ENCODE measurements at places on chromosomes 16 and 17. TPM values are rescaled to one million over a fixed set of nuclear protein-coding genes. Genes with fewer than 3 reads are reported as not detected.
A peak's percentile ranks its signal among the peaks of the same experiment; 100 is the strongest.

GRCh38 chr17:82490512-82491195 lies 28.9 kb upstream of the FOXK2 start:
- no peak for DNase-seq
- H3K4me3 ChIP-seq = no peak overlapping the region
- peaks cover 38% of the 10 kb centered on the region for H3K4me1 ChIP-seq
- no peaks in the 10 kb centered on the region for H3K27me3 ChIP-seq
- H3K36me3 ChIP-seq = peaks cover 31% of the 10 kb centered on the region
- no peak overlapping the region for H3K27ac ChIP-seq

The OTOP2 gene
- total RNA-seq = not detected

DNA sequence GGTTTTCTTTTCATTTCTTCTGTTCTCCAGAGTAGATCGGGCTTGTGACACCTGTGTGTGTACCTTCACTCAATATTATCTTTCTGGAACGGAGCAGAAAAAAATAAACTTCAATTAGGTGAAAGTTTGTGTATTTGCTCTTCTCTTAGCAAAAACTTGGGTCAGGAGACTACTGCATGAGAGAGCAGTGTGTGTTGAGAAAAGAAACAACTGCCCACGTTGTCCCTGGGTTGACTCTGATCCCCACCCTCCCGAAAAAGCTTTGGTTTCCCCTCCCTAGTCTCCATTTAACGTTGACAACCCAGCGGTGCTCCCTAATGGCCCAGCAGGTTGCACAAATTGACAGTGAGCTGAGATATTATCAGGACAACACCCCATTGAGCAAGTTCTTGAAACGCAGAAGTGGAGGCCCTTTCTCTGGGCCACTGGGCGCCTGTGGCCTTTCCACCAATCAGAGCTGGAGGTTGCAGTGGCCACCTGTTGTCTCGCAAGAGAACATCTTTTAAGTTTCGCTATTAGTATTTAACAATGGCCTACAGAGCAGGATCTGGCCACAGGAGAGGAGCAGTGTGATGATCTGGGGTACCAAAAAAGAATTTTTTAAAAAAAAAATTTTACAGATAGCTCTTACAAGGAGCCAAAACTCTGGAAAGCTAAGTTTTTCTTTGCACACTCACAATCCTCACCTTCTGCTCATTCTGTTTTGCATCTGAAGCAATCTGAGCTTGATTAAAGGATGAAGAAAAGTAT lies 1.5 kb upstream of the TOX3 start:
- no peak overlapping the region for H3K4me3 ChIP-seq
- no peaks in the 10 kb centered on the region for H3K36me3 ChIP-seq

The P2RX1 gene
- total RNA-seq = 0.55 TPM

DNA sequence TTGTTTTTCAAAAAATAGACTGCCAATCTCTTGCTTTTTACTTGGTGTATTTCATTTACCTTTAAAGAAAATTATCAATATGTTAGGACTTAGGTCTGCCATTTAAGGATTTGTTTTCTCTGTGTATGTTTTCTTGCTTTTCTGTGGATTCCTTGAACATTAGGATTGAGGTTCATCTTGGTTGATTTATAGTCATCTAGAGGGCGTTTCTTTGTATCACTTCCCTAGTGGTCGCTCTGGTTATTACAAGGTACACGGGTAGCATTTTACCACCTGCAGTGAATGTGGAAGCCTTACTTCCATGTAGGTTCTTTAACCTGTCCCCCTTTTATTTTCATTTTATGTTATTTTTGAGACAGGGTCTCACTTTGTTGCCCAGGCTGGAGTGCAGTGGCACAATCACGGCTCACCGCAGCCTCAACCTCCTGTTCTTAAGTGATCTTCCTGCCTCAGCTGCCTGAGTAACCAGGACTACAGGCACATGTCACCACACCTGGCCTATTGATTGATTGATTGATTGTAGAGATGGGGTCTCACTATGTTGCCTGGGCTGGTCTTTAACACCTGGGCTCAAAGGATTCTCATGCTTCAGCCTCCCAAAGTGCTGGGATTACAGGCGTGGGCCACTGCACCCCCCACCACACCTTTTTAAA lies 35.2 kb upstream of the CBX4 start:
- no peak overlapping the region for H3K4me3 ChIP-seq
- peaks cover 68% of the 10 kb centered on the region for H3K27me3 ChIP-seq
- no peak for DNase-seq
- no peaks in the 10 kb centered on the region for H3K4me1 ChIP-seq
- no peaks in the 10 kb centered on the region for H3K36me3 ChIP-seq

- H3K27ac ChIP-seq = no peak overlapping the region
- H3K4me1 ChIP-seq = peaks cover 61% of the 10 kb centered on the region
- no peak for DNase-seq
- peak overlapping the region; percentile 35 for H3K4me3 ChIP-seq
- H3K36me3 ChIP-seq = no peaks in the 10 kb centered on the region
- peaks cover 100% of the 10 kb centered on the region for H3K27me3 ChIP-seq
Measured at GRCh38 chr17:48613862-48614694, 1.0 kb downstream of the HOXB8 start.

The TBC1D3H gene
- total RNA-seq = not detected

The CCDC78 gene
- total RNA-seq = 0.49 TPM

- DNase-seq = no peak
- no peaks in the 10 kb centered on the region for H3K27me3 ChIP-seq
- H3K4me1 ChIP-seq = peaks cover 80% of the 10 kb centered on the region
Measured at GRCh38 chr17:10021272-10021984, 116.4 kb upstream of the RCVRN start.

The SEPTIN1 gene
- total RNA-seq = 1.3 TPM

The CDRT15 gene
- total RNA-seq = not detected

GRCh38 chr17:8337802-8338752 lies 1.6 kb upstream of the ODF4 start:
- H3K4me1 ChIP-seq = peaks cover 1% of the 10 kb centered on the region
- no peak for DNase-seq
- H3K27ac ChIP-seq = no peak overlapping the region
- H3K4me3 ChIP-seq = no peak overlapping the region
- no peaks in the 10 kb centered on the region for H3K27me3 ChIP-seq

The HCRT gene
- not detected for total RNA-seq

- H3K27ac ChIP-seq = no peak overlapping the region
- peaks cover 7% of the 10 kb centered on the region for H3K27me3 ChIP-seq
- DNase-seq = no peak
- H3K4me1 ChIP-seq = no peaks in the 10 kb centered on the region
Measured at GRCh38 chr16:65790768-65791167, 575.7 kb upstream of the CDH5 start.

GRCh38 chr17:33112763-33113162 lies 121.1 kb downstream of the SPACA3 start:
- no peak for DNase-seq
- no peaks in the 10 kb centered on the region for H3K36me3 ChIP-seq
- no peaks in the 10 kb centered on the region for H3K4me1 ChIP-seq
- H3K4me3 ChIP-seq = no peak overlapping the region

The USP6 gene
- total RNA-seq = 0.05 TPM

- H3K27me3 ChIP-seq = peaks cover 84% of the 10 kb centered on the region
- H3K27ac ChIP-seq = no peak overlapping the region
- peaks cover 11% of the 10 kb centered on the region for H3K4me1 ChIP-seq
- no peak for DNase-seq
Measured at GRCh38 chr17:79741401-79741750, 10.6 kb downstream of the ENPP7 start.

The SYCE1L gene
- total RNA-seq = 0.66 TPM

The ITGB3 gene
- 3.3 TPM for total RNA-seq

DNA sequence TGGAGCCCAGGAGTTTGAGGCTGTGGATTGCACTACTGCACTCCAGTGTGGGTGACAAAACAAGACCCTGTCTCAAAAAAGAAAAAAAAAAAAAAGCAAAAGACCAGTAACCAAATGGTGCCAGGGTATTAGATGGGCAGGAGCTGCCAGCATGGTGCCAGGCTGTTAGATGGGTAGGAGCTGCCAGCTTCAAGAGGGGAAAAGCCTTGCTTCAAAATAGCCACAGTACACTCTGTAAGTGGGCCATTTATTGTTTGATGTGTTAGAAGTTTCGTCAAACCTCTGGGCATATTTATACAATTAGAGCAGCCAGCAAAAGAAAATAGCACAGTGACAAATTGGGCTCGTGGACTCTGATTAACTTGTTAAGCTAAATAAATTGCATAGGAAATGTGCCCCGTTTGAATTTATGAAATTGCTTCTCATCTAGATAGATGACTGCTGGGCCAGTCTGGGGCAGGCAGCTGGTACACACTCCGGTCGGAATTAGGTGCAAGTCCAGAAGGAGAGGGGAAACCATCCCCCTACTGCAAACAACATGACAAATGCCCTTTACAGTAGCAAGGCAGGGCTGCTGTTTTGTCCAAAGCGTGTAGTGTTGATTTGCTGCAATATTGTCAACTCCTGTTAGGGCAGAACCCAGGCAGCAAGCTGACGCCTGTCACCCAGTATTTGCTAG lies 126.3 kb upstream of the IRX3 start:
- no peak for DNase-seq
- no peaks in the 10 kb centered on the region for H3K27me3 ChIP-seq
- no peak overlapping the region for H3K4me3 ChIP-seq
- H3K36me3 ChIP-seq = no peaks in the 10 kb centered on the region

DNA sequence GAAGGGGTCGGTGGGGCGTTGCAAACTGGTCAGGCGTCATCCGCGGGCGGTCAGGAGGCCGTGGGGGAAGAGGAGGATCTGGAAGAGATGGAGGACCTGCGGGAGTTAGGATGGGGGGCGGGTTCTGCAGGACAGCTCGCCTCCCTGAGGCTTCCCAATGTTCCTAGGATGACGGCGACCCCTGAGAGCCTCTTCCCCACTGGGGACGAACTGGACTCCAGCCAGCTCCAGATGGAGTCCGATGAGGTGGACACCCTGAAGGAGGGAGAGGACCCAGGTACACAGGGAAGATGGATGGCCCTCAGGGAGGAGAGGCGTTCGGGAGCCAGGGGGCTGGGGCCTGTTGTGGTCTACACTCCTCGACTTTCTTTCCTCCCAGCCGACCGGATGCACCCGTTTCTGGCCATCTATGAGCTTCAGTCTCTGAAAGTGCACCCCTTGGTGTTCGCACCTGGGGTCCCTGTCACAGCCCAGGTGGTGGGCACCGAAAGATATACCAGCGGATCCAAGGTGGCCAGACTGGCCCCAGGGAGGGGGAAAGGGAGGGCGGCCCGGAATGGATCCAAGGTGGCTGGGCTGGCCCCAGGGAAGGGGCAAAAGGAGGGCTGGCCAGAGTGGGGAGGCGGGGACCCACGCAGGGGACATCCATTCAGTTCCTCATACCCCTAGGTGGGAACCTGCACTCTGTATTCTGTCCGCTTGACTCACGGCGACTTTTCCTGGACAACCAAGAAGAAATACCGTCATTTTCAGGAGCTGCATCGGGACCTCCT lies 839 bp downstream of the PLD2 start:
- H3K36me3 ChIP-seq = peaks cover 14% of the 10 kb centered on the region
- H3K4me1 ChIP-seq = peaks cover 53% of the 10 kb centered on the region
- no peak for DNase-seq
- H3K4me3 ChIP-seq = peak overlapping the region; percentile 88
- no peaks in the 10 kb centered on the region for H3K27me3 ChIP-seq

GRCh38 chr16:1036726-1037393 lies 35.7 kb upstream of the SSTR5 start:
- no peak overlapping the region for H3K4me3 ChIP-seq
- H3K36me3 ChIP-seq = no peaks in the 10 kb centered on the region
- H3K27me3 ChIP-seq = peaks cover 65% of the 10 kb centered on the region
- H3K4me1 ChIP-seq = no peaks in the 10 kb centered on the region
- no peak for DNase-seq
- no peak overlapping the region for H3K27ac ChIP-seq

GRCh38 chr16:20249211-20249610 lies 78.1 kb downstream of the GP2 start:
- H3K27ac ChIP-seq = no peak overlapping the region
- H3K27me3 ChIP-seq = peaks cover 7% of the 10 kb centered on the region

GRCh38 chr17:80960037-80960796 lies 31.4 kb upstream of the CHMP6 start:
- no peak for DNase-seq
- H3K27me3 ChIP-seq = no peaks in the 10 kb centered on the region
- H3K36me3 ChIP-seq = peaks cover 14% of the 10 kb centered on the region
- peak overlapping the region; percentile 42 for H3K4me3 ChIP-seq
- H3K27ac ChIP-seq = peak overlapping the region; percentile 92

The UMOD gene
- not detected for total RNA-seq

DNA sequence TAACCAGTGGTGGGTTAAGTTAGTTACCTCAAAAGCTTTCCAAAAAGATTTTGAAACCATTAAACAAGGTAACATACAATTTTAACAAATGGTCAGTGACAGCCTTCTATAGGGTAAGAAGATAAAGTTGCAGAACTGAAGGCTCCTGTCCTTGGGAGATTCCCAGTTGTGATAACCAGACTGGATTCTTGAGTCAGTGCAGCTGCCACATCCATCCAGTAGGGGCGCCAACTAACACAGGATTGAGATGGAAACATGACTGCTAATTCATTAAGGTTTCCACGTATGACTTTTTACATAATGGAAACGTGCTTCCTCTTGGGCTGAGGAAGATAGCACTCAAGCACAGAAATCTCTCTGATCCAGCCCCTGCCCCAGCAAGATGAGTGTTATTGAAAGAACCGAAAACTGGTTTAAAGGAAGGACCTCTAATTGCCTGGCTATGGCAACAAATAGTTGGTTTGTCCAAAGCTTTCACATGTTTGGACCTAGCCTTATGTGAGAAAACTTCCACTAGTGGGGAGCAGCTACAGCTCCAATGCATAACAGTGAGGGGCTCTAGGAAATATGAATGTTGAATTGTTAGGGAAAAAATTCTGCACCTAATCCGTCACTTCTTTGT lies 269.8 kb upstream of the MYOCD start:
- no peaks in the 10 kb centered on the region for H3K36me3 ChIP-seq
- no peak overlapping the region for H3K27ac ChIP-seq
- no peak for DNase-seq
- H3K4me1 ChIP-seq = no peaks in the 10 kb centered on the region
- H3K4me3 ChIP-seq = no peak overlapping the region

- no peak overlapping the region for H3K4me3 ChIP-seq
- H3K4me1 ChIP-seq = no peaks in the 10 kb centered on the region
- no peaks in the 10 kb centered on the region for H3K36me3 ChIP-seq
Measured at GRCh38 chr17:30332057-30332542, 1.8 kb downstream of the TMIGD1 start.

The DUXB gene
- not detected for total RNA-seq

The CRHR1 gene
- not detected for total RNA-seq

- no peaks in the 10 kb centered on the region for H3K36me3 ChIP-seq
- H3K27ac ChIP-seq = no peak overlapping the region
- DNase-seq = no peak
- peaks cover 7% of the 10 kb centered on the region for H3K4me1 ChIP-seq
- no peak overlapping the region for H3K4me3 ChIP-seq
Measured at GRCh38 chr17:50035421-50035879, 20.5 kb upstream of the ITGA3 start.

DNA sequence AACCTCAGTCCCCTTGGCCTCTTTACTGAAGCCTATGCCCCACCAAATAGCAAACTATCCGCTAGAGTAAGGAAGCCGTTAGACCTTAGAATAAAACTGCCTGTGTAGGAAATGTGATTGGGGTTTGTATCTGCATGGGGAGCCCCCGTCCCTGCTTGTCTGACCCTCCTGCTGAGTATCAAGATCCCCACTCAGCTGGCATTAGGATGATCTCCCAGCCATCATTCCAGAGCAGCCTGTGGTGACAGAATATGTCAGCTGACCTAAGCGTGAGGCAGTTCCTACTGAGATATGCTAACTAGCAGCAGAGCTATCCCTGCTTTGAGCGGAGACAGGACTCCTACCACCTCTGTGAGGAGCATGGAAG lies 645 bp upstream of the GFOD2 start:
- no peak for DNase-seq
- no peaks in the 10 kb centered on the region for H3K27me3 ChIP-seq
- H3K4me1 ChIP-seq = peaks cover 34% of the 10 kb centered on the region
- peak overlapping the region; percentile 100 for H3K4me3 ChIP-seq

The ZNF469 gene
- total RNA-seq = 0.74 TPM

- no peak overlapping the region for H3K27ac ChIP-seq
- H3K4me3 ChIP-seq = peak overlapping the region; percentile 49
- no peaks in the 10 kb centered on the region for H3K4me1 ChIP-seq
Measured at GRCh38 chr16:73504591-73505575, 457.0 kb upstream of the ZFHX3 start.

All from left ventricle myocardium inferior (tissue), 1 donor.